ENCODE measurements at places on chromosomes 5 and 9.

- DNase-seq: no peak
Observed at GRCh38 chr5:11239261-11240015, 478.4 kb upstream of the DAP start.

GRCh38 chr5:126093041-126093440 lies 330.2 kb upstream of the GRAMD2B start:
- no peak for DNase-seq

- no peak for DNase-seq
Observed at GRCh38 chr5:88707216-88707965, 175.6 kb downstream of the MEF2C start.

DNA sequence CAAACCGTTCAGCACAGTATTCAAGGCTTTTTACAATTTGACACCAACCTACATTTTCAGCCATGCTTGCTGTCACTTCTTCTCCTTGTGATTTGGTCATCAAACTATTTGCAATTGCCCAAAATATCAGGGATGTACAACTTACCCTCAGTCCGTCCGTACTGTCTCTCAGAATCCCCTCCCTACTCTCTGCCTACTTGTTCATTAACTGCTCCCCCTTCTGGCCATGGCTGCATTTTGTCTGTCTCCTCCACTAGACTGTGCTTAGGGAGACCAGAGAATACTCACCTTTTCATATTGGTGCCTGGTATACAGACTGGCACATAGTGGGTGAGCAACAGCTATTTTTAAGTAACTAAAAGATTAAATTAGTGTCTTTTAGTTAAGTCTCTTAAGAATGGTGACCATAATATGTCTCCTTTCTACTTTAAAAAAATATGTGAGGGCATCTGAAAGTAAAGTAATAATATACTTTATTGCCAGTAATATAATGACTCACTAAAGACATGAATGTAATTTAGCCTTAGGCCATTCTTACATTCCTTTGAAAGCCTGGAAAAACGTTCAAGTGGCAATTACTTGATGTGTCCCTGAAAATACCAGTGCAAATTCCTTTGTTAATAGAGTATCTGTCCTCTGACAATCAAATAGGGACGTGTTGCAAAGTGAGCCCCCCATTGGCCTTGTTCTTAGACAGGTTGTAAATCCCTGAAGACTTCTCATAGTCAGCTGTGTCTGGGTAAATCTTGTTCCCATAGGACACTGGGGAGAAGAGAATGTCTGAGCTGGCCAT lies 27.8 kb downstream of the PRLR start:
- DNase-seq: peak; percentile 42

DNA sequence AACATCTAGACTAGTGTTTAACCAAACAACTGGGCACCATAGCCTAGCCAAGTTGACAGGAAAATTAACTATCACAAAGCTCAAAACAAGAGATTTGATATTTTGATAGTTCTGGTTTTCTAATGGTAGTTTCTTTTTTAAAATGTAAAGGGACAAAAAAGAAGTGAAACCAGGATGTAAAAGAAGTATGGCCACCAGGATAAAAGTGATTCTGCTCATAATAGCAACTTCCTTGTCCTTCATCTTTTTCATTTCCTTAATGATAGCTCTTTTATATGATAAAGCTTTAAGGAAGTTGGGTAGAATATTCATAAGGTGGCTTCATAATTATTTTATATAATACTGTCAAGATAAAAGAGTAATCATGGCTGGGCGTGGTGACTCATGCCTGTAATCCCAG lies 139.1 kb downstream of the BASP1 start:
- DNase-seq: no peak

DNA sequence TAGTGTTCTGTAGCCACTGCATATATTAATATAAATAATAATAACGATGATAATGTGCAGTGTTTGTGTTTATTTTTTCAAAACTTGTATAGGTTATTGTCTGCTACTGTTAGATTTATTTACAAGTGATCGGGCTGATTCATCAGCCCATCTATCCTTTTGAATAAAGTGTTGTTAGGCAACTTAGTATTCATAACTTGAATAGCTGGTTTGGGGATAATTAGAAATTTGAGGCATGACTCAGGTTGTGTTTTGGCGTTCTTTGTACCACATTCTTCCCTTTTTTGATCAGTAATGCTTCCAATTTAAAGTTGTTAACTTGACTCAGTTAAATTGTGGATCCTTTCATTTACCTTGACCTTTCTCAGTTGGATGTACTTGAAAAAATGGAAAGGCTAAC lies 69.7 kb downstream of the FOCAD start:
- DNase-seq: no peak

DNA sequence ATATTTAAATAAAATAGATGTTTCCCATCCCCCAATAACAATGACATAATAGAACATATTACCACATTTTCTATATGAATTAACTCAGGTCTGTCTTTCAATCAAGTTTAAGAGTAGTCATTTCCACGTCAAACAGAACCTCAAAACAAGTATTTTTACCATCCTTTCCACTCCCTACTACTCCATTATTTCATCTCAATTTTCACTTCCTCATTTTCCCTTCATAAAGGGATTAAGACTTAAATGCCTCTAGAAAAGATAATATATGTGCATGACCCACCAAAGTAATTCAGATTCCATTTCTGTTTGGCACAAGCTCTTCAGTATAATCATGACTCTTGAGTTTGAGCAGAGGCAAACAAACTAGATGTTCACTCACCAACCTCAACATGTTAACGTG lies 40.4 kb downstream of the ELOVL7 start:
- no peak for DNase-seq

Measured in AG08396 (cell line).